ENCODE measurements at places on chromosomes 13 and 19.

- DNase-seq = no peak
These were observed 8.0 kb upstream of the USF2 start for GRCh38 chr19:35260694-35261304.

DNA sequence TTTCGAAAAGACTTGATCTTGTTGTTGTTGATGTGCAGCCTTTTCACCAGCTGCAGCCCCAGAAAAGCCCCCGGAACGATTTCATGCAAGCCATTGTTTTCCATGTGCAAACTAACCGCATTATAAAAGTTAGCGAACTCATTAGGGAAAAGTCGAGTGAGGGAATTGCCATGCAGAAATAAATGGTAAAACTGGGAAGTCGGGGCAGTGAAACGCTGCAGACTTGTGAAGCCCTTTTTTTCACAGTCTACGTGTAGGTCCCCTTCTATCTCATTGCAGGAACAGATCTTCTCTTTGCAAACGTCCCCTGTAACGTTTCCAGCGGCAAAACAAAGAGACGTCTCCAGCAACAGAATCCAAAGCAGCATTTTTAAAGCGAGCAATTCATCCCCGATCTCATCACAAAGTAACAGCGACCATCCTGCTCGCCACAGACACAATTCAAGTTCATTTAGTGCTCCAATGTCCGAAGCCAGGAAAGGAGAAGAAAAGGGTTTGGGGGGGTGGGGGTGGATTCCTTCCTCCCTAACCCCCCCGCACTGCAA, 1.1 kb downstream of the SLITRK1 start:
- no peak for DNase-seq

DNA sequence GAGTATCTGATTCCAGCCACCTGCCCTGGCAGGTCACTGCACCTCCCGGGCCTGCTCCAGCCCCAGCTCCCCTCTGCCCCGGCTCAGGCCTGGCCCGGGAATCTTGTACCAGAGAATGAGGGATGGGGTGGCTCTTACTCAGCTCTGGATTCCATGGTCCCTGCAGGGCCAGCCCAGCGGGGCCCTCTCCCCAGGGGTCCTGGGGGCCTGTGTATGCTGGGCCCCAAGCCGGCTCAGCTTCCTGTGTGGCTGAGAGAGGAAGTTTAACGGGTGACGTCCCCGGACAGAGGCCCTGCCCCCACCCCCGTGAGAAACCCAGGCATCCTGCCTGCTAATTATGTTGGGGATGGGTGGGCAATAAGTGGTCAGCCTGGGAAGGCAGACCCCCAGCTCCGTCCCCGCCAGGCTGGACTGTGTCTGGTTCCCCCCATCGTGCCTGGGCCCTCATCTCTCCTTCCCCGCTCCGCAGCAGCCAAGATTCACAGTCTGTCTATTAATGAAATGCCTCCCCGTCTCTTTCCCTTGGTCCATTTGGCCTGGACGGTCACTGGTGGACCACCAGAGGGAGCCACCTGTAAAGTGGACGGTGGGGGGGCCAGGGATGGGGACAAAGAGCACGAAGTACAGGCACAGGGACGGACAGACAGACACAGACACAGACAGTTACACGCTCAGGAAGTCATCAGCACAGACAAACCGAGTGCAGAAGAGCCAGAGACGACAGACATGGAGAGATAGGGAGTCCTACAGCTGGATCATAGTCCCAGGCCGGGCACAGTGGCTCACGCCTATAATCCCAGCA, at the start of gene DENND1C:
TSS of gene DENND1C (minus strand) at position 247 of the 802 bp plus-strand sequence. CDS start at position 155, 92 bp downstream.
- peak; percentile 88 for DNase-seq

GRCh38 chr19:52170304-52170703, 1.1 kb downstream of the ZNF836 start:
- DNase-seq = no peak

GRCh38 chr13:20446900-20447299, 78.8 kb downstream of the CRYL1 start:
- no peak for DNase-seq

- peak; percentile 52 for DNase-seq
These were observed 1.1 kb downstream of the PPP1R12C start for GRCh38 chr19:55116232-55116858.

- DNase-seq = no peak
These were observed 8.6 kb downstream of the EPN1 start for GRCh38 chr19:55683449-55684261.

- peak; percentile 43 for DNase-seq
These were observed 3.0 kb upstream of the SLC6A16 start for GRCh38 chr19:49327878-49328544.

GRCh38 chr13:21625366-21625765, 21.4 kb upstream of the MICU2 start:
- peak; percentile 69 for DNase-seq

DNA sequence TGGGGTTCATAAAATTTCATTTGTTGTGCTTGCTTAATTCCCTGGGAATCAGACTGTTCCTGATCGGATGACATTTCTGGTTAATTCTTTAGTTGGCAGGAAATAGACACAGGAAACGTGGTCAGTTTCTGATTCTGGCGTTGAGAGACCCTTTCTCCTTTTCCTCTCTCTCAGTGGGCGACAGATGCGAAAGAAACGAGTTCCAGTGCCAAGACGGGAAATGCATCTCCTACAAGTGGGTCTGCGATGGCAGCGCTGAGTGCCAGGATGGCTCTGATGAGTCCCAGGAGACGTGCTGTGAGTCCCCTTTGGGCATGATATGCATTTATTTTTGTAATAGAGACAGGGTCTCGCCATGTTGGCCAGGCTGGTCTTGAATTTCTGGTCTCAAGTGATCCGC, 10.8 kb downstream of the LDLR start:
- no peak for DNase-seq

DNA sequence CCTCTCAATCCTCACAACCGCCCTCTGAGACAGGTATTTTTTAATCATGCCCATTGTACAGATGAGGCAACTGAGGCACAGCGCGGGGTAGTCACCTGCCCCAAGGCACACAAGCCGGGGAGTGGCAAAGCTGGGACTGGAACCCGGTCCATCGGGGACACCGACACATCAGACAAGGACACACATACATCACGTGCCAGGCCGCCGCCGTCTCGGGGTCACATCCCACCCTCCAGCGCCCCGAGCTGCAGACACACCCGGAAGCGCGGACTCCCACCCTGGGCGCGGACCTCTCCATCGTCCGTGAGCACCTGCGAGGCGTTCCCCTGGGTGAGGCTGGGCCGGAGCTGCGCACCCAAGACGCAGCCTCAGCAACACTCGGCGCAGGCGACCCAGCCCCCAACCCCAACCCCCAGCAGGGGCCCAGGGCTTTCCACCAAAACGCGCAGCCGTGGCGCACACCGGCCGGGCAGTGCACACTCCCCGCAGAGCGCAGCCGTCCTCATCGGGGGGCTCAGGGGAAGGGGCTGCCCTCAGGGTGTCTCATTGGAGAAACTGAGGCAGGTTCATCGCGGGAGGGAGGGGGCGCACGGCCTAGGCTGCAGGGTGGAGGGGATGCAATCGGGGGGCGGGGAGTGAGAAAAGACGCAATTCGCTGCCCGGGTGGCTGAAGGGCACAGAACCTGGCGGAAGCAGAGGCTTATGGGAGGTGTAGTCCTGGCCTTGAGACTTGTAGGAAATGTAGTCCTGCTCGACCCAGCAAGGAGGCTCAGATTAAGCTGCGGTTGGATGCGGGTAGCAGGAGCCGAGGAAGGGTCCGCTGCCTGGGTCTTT, 1.9 kb upstream of the LMTK3 start:
- DNase-seq = peak; percentile 97

DNA sequence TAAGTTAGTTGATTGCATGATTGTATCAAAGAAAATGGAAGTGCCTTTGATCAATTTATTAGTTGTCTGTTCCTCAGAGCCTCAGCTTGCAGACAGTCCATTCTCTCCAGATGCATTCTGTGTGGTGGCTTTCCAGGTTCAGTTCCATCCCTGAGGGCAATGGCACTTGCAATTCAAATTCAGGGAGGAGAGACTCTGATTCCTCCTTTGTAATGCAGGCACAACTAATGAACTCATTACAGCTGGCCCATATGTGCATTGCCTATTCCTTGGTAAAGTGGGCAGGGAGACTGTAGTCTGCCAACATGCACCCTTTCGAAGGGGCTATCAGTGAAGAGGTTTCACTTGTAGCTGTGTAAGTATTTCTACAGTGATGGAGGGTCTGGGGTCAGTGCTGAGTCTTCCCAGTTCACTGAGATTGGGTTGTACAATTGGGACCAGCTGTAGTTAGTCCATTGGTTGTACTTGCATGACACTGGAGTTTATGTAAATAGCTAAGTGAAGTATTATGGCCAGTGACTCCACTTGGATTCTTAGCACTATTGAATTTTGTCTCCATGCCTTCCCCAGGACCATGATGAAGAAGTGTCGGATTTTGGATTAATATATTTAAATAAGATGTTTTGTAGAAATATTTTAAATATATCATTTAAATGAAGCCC, 401.7 kb downstream of the GPC6 start:
- no peak for DNase-seq
